ENCODE measurements at places on chromosomes 4 and X.

- no peak for DNase-seq
These were observed 68.2 kb upstream of the GK2 start for GRCh38 chr4:79476196-79476595.

GRCh38 chr4:173537613-173538147 lies 7.7 kb upstream of the HAND2 start:
- DNase-seq: no peak

DNA sequence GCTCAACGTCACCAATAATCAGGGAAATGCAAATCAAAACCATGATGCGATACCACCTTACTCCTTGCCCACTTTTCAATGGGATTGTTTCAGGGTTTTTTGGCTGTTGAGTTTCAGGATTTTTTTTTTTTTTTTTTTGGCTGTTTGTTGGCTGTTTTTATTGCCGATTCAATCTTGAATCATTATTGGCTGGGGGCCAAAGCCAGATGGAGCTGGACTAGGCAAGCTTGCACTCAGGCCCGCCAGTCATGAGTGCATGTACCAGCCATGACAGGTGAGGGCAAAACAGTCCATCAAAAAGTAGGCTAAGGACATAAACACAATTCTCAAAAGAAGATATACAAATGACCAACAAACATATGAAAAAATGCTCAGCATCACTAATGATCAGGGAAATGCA lies 13.3 kb downstream of the YIPF7 start:
- no peak for DNase-seq

DNA sequence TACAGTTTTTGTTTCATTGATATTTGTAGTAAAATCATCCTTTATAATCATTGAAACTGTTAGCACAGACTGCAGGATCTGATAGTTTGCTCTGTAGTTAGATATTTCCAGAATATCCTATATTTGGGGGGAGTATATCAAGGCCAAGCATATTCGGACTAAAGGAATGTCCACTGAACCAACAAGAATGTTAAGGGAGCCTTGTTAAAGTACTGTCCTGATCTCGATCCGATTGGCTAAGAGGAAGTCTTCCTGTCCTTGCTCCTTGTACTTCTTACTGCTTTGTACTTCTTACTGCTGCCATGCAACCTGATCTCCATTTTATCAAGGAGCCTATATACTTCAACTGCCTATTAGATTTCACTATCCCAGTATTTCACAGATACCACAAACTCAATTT lies 449.3 kb downstream of the RPA4 start:
- DNase-seq: no peak

- no peak for DNase-seq
These were observed 58.4 kb upstream of the TADA2B start for GRCh38 chr4:6984612-6985425.

GRCh38 chrX:102345916-102346315 lies 93.9 kb downstream of the NXF2B start:
- no peak for DNase-seq

DNA sequence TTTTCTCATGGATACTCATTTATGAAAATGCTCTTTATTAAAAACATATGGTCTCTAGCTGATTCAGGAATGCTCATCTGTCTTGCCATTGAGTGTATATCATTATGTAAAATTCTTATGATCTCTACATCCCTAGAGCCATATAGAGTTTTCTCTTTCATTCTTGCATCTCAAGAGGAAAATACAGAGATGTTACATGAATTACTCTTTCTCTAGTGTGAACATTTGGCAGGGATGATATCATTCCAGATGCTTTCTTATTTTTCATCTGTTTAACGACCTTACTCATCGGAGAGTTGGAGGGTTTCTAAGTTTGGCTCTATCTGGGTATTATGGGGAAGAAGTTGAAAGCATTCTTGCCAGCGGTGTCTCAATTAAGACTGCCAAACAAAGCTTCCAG lies 202.9 kb upstream of the SLC7A11 start:
- DNase-seq: no peak

DNA sequence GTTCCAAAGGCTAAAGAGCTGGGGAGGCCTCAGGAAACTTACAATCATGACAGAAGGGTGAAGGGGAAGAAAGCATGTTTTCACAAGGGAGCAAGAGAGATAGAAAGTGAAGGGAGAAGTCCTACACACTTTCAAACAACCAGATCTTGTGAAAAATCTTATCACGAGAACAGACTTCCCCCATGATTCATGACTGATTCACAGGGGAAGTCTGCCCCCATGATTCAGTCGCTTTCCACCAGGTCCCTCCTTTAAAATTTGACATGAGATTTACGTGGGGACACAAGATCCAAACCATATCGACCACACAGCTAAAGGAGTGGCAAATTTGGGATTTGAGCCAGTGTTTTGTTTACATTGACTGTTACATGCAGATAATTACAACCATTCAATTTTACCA lies 971.1 kb upstream of the HS3ST1 start:
- no peak for DNase-seq

- no peak for DNase-seq
These were observed 10.5 kb downstream of the HERC5 start for GRCh38 chr4:88467392-88467791.

DNA sequence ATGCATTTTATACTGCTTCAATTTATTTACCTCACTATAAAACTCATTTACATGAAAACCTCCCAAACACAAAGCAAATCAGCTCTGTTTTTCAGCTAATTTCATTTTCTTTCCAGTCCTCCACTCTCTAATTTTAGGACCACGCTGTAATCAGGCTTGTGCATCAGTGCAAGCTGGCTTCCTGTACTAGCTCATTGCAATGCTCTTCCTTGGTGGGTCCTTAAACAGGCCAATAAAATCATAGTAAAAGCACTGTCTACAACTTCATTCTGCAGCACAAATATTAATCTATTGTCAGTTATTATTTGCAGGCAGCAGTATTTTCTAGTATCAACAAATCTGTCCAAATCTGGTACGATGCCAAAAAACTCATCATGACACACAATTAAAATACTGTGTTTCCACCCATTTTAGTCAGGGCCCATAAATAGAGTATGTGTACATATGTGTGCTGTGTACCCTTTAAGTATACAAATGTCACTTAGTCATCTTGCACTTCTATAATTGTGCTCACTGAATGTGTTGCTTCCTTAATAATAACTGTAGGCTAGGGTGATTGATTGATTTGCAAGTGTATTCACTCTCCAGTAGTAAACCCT lies 178.2 kb upstream of the HCCS start:
- DNase-seq: no peak

GRCh38 chr4:69038582-69038981 lies 57.7 kb upstream of the UGT2B7 start:
- DNase-seq: no peak

DNA sequence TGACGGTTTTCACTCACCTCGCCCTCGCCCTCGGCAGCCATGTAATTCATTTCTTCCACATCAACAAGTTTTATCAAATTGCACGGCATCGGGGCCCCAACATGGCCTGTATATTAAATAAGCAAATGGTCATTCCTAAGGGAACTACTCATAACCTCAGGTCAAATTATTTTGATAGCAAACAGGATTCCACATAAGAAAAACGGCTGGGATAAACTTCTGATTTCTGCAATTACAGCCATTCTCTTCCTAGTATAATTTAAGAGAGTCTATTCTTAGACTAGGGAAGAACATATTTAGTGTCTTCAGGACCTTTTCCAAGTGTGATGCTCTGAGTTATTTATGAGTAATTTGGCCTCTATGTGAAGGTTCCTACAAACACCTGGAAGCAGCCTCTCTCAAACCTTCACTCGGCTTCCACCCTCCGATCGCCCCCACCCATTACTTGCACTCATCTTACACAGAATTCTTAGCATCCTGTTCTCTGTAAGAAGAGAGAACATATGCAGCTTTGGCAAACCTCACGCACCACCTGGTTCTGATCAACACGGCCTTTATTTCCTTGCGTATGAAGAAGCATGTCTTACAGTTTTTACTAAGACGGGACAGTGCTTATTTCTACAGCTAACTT lies 29.4 kb upstream of the CENPU start:
- no peak for DNase-seq

DNA sequence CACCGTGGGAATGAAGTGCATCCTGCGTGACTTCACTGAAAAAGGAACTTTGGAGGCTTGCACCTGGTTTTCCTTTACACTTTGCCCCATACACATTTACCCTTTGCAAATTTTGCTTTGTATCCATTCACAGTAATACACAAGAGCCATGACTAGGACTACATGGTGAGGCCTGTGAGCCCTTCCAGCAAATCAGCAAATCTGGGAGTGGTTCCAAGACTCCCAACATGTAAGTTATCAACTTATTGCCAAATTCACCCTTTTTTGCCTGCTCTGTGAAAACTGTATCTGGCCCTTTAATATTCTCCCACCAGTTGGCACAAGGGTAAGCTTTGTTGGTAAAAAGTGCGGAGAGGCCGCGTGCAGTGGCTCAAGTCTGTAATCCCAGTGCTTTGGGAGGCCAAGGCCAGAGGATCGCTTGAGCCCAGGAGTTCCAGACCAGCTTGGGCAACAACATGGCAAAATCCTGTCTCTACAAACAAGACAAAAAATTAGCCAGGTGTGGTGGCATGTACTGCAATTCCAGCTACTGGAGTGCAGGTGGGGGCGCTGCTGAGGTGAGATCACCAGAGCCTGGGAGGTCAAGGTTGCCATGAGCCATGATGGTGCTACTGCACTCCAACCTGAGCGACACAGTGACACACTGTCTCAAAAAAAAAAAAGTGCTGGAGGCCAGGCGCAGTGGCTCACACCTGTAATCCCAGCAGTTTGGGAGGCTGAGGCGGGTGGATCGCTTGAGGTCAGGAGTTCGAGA lies 5.0 kb downstream of the PRMT9 start:
- no peak for DNase-seq

DNA sequence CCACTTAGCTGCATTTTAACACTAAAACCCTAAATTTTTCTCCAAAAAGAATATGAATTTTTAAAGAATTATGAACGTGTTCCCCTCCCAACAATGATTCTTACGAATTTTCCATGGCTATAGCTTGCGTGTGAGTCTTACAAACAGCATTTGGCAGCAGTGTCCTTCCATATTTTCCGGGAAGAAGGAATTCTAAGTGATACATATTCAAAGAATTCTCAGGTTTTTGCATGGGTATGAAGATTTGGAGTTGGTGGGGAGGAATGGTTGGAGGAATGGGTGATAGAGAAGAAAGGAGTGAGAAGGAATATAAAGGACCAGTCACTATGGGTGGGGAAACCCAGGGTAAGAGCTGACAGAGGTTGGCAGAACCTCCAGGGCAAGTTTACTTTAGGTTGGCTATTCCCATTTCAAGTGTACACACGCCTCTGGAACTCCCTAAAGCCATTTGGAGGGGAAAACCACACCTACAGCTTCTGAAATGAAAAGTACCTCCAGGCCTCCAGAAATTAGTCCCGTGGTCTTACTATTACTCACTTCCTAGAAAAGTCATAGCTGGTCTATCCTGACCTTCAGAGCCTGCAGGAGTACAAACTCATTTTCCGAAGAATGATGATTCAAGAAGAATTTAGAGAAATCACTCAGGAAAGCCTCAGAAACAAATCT lies 420.8 kb upstream of the DIPK2B start:
- no peak for DNase-seq

DNA sequence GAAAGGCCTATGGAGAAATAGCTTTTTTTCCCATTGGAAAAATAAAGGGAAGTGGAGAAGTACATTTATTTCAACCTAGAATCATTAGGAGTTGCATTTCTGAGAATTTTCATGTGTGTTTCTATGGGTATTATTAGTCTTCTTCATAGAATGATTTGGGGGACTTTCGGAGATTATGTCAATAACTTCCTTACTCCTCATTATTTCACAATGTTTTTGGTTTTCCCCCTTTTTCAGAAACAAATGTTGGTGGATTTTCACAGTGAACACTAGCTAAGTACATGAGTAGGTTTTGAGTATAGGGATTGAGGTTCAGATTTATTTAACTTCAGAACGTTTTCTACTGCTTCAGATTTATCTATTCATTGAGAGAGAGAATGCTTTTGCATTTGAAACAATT lies 54.0 kb downstream of the SH3BGRL start:
- DNase-seq: no peak

- peak; percentile 40 for DNase-seq
These were observed 37.7 kb upstream of the RAB33B start for GRCh38 chr4:139416073-139416673.

DNA sequence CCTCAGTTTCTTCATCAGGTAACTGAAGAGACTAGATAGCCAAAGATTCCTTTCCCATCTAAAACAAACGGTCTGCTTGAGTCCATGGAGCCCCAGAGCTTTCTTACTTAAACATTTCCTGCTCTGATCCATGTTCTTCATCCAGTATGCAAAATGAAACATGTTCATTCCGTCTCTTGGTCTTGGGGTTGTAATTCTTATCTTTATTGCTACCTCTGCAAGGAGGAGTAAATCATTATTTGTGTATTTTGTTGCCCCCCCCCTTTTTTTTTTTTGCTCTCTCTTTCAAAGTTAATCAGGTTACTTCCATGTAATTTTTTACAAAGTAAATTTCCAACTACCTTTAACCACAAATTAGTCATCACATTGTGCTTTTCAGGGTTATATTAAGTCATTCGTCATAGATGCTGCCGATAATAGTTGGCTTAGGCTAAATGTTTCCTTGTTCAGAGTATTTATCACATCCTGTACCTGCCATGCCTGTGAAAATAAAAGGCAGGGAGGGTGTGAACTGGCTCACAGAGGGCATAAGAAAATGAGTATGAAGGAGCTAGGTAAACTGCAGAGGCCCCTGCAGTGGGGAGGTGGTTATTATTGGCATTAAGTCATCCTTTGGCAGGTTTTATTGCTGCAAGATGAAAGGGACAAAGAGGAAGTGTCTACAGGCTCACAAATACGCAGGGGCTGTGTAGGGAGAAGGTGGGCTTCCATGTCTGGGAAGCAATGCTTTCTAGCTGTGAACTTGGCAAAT lies 76.7 kb upstream of the HS3ST1 start:
- no peak for DNase-seq

- no peak for DNase-seq
These were observed 6.5 kb downstream of the TMEM150C start for GRCh38 chr4:82555276-82555675.

DNA sequence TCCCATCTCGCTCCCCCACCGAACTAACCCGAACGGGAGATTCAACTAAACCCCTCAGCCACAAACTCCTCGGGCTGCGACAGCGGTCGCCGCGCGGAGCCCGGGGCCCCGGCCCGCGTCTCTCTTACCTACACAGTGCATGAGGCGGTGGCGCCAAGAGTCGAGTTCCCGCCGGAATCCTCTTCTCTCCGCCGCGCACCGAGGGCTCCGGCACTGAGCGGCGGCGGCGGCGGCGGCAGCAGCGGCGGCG lies 160 bp downstream of the LCORL start:
- DNase-seq: no peak

DNA sequence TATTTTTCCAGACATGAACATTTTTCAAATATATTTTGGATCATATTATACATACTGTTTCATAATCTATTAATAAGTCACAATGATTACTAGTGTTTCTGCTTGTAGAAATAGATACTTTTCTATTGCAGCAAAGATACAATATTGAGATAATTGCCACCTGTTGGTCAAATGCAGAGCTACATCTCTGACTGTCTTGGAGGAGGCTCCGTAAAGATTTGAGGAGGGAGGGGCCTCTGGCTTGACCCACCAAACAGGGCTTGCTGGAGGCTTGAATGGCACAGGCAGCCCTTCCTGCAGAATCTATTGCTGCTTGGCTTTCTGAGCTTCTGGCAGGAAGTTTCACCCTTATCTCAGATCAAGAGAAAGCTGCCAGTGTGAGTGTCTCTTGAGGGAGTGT lies 99.3 kb upstream of the ARMCX2 start:
- peak; percentile 14 for DNase-seq

- no peak for DNase-seq
These were observed 150.1 kb upstream of the NEIL3 start for GRCh38 chr4:177159600-177159999.
